ENCODE measurements at places on chromosomes 13 and 19.

- DNase-seq = peak; percentile 57
Measured at GRCh38 chr19:33905937-33906577, 109.4 kb downstream of the KCTD15 start.

DNA sequence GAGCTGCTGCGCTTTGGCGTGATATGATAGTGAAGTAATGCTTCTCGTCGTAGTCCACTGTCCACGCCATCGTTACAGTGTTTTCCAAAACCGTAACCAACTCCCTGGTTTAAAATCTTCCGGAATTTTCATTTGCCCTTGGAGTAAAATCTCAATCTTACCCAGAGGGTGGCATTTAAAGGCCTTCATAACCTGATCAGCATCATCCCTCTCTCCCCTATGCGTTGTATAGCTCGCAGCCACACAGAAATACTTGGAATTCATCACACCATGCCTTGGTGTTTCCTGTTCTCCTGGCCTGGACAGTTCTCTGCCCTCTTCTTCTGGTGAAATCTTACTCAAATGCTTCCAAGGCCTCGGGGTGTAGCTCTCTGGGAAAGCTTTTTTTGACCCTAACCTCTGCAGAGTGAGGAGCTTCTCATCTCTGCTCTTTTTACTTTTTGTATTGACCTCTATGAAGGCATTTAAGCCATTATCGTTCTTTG lies 839 bp downstream of the MPHOSPH8 start:
- peak; percentile 46 for DNase-seq

GRCh38 chr13:30362869-30363268 lies 55.5 kb upstream of the KATNAL1 start:
- DNase-seq = no peak

GRCh38 chr13:36713887-36714286 lies 40.1 kb downstream of the SERTM1 start:
- peak; percentile 7 for DNase-seq

DNA sequence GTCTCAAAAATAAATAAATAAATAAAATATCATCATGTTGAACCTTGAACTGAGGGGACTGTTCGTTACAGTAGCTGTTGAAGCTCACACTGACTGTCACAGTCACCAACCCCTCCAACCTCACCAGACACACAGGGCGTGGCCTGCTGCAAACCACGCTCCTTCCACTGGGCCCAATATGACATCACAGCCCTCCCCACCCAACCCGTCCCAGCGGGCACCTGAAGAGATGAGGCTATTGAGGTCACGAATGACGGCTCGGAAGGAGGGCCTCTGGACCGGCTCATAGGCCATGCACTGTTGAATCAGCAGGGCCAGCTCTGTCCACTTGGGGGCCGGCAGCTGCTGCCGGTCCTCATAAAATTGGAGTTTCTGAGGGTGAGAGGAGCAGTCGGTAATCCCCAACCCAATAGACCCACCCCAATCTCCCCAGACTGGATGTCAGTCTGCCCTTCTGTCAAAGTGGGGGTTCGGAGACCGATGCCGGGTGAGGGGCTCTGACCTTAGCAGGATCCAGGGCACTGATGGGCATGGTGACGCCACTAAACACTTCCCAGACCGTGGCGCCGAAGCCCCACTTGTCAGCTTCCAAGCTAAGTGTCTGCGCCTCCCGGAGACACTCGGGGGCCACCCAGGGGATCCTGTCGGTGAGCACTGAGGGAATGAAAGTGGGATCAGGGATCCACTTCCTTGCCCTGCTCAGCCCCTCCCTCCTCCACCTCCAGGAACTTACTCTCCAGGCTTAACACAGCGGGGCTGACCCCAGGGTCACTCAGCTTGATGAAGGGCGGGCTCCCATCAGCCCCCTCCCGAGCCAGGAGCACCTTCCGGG lies 13.2 kb downstream of the JAK3 start:
- no peak for DNase-seq

DNA sequence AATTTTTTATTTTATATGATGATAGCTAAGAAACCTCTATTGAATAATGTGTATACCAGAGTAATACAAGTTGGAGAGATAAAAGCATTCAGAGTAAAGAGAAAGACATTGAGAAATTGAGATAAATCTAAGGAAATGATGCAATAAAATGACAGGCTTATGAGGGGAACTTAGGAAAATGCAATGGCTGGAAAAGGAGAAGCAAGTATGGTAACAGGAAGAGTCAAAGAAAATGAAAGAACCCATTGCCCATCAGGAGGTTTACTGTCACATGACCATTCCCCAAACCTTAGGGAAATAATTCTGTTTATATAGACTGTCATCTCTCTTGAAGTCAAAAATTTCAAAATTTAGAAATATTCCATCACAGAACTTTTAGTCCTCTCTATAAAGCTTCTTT lies 808.0 kb upstream of the PRR20A start:
- DNase-seq = no peak

- DNase-seq = peak; percentile 9
Measured at GRCh38 chr13:98293103-98293502, 116.0 kb upstream of the RNF113B start.

DNA sequence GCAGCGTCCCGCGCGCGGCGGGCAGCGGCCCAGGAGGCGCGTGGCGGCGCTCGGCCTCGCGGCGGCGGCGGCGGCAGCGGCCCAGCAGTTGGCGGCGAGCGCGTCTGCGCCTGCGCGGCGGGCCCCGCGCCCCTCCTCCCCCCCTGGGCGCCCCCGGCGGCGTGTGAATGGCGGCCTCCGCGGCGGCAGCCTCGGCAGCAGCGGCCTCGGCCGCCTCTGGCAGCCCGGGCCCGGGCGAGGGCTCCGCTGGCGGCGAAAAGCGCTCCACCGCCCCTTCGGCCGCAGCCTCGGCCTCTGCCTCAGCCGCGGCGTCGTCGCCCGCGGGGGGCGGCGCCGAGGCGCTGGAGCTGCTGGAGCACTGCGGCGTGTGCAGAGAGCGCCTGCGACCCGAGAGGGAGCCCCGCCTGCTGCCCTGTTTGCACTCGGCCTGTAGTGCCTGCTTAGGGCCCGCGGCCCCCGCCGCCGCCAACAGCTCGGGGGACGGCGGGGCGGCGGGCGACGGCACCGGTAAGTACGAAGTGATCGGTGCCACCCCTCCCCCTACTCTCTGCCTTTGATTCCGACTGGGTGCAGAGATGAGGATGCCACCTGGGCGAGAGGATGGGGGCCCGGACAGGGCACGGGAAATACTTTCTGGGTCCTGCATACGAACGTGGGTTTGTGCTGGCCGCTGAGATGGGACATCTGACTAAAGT lies 874 bp downstream of the TRIM28 start:
- peak; percentile 55 for DNase-seq

GRCh38 chr13:80454245-80454644 lies 113.3 kb upstream of the SPRY2 start:
- DNase-seq = no peak

- DNase-seq = peak; percentile 62
Measured at GRCh38 chr13:27406178-27406939, 18.1 kb upstream of the GTF3A start.

GRCh38 chr19:21047716-21048115 lies 27.3 kb downstream of the ZNF430 start:
- DNase-seq = no peak

- DNase-seq = peak; percentile 88
Measured at GRCh38 chr13:23984546-23984945, 87.2 kb upstream of the C1QTNF9B start.

DNA sequence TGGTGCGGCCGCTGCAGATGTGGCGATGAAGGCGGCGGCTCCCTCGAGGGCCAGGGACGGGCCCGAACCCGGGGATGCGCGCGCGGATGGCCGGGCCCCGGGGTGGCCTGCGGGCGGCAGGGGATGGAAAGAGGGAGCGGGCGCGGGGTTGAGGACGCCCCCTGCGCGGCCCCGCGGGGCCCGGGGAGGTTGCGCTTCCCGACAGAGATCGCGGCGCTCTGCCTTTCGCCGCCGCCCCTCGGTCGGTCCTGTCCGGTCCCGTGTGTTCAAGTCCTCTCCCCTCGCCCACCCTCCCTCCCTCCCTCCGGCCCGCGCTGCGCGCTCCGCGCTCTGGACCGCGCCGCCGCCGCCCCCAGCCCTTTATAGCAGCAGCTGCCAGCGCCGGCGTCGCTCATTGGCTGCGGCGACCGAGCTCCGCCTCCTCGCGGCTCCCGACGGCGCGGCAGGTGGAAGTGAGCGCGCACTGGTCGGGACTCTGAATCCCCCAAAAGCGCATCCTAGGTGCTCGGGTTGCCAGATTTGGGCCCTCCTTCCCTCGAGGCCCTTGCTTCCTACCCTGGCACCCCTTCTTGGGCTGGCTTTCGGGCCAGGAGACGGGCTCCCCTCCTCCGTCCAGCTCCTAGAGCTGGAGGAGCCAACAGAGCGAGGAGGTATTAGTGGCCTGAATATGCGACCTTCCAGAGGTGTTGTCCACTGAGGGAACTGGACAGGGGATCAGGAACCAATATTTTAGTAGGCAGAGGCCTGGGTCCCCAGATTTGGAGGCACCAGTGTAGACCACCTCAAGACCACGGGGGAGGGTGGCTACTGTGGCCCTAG lies at the start of gene ELAVL3:
Gene ELAVL3 (minus strand): TSS at position 332 of the 819 bp plus-strand sequence. CDS start 438 bp downstream, outside the sequence.
- no peak for DNase-seq
